Activated naive CD4-positive, alpha-beta T cell treated with anti-CD3 and anti-CD28 coated beads, Interleukin-2, amount 10 ng/mL, durations not matched to agents 5 hours and 36 hours (primary cell): ENCODE measurements at places on chromosomes 16 and 17. TPM values are rescaled to one million over a fixed set of nuclear protein-coding genes. Genes with fewer than 3 reads are reported as not detected.

MT2A gene
- 46.6 TPM for total RNA-seq

SLC26A11 gene
- total RNA-seq = 7.6 TPM

SERPINF2 gene
- total RNA-seq = 0.26 TPM

MYH13 gene
- not detected for total RNA-seq

RNF43 gene
- total RNA-seq = 0.07 TPM

KIAA0513 gene
- total RNA-seq = 9.4 TPM
